ENCODE measurements at places on chromosomes 3 and 15. TPM values are rescaled to one million over a fixed set of nuclear protein-coding genes. Genes with fewer than 3 reads are reported as not detected.

The PPP2R3A gene
- total RNA-seq, result 105 TPM

The CLDN16 gene
- total RNA-seq, result not detected

The SLC9C1 gene
- 2.3 TPM for total RNA-seq

The C3orf49 gene
- not detected for total RNA-seq

The SHISA5 gene
- 39.1 TPM for total RNA-seq

The TUBGCP4 gene
- total RNA-seq, result 13.0 TPM

DNA sequence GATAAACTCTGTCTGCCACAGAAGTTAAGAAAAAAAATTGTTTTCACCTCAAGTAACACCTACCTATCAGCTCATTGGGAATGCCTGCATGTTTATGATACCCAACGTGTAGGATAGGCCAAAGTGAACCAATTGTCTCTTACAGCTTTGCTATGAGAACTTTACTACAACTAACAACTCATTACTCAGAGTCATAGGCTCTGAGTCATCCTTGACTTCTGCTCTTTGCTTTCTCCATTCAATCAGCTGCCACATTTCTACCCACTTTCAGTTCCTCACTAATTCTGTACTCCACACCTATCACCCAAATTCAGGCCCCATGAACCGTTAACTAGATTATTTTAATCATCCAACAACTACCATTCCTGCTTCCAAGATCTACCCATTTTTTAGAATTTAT, 843.9 kb downstream of the TUSC7 start:
- DNase-seq, result no peak

GRCh38 chr3:191030491-191030890, 168.0 kb upstream of the GMNC start:
- DNase-seq, result no peak

- no peak for DNase-seq
These were observed 2.1 kb upstream of the OXSR1 start for GRCh38 chr3:38163117-38163840.

GRCh38 chr3:147422601-147423536, 13.7 kb downstream of the ZIC1 start:
- no peak for DNase-seq

- no peak for DNase-seq
These were observed 23.0 kb downstream of the ACAD9 start for GRCh38 chr3:128902426-128902825.

DNA sequence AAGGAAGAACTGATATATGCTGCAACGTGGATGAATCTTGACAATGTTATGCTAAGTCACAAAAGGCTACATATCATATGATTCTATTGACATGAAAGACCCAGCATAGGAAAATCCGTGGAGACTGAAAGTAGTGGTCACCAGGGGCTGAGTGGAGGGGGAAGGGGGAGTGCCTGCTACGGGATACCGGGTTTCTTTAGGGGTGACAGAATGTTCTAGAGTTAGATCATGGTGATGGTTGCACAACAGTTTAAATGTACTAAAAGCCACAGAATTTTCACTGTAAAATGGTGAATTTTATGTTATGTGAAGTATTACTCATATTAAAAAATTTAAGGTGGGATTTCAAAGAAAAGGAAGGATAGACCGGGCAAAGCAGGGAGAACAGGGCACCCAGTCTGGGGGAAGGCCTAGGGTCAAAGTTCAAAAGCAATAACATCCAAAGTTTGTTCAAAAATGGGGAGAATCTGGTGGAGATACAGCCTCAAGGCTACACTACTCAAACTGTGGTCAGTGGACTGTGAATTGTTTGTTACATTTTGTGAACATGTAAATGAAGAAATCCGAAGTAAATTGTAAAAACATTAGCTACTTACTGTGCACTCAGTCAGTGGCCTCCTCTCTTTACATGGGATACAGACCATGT, 74.2 kb upstream of the FNDC3B start:
- DNase-seq, result no peak

DNA sequence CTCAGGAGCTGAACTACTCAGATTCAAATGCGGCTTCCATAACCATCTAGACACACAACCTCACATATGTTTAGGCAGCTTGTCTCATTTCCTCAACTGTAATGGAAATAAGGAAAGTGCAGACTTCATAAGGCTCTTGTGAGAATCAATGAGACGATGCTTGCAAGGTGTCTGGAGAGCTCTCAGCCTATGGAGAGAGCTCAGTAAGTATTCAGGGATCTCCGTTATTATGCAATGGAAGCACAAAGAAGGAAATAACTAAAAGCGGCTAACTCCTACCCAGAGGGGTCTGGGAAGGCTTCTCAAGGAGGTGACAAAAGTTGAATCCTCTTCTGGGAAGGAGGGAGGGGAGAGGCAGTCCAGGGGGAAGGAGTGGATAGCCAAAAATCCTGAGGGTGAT, 50.1 kb upstream of the LIPC start:
- DNase-seq, result no peak

All from left ventricle myocardium superior (tissue), 1 donor.